ENCODE measurements at places on chromosomes 11 and 22.

GRCh38 chr22:28773461-28773867, 969 bp downstream of the CCDC117 start:
- DNase-seq: no peak

DNA sequence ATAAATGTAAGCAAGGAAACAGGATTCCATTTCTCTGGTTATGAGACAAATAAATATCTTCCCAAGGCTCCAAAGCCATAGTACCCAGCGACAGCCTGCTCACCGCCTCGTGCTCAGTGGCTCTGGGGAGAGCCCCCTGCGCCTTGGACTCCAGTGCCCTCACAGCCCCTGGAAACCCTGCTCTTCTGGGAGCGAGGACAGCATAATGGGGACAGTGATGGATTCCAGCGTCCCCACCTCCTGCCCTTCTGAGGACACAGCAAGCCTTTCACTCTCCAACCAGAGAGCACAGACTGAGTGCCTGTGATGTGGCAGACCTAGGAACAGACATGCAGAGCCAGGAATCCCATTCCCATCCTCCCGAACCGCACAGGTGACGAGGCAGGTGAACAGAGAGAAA, 660.8 kb downstream of the TBC1D22A start:
- DNase-seq: no peak

DNA sequence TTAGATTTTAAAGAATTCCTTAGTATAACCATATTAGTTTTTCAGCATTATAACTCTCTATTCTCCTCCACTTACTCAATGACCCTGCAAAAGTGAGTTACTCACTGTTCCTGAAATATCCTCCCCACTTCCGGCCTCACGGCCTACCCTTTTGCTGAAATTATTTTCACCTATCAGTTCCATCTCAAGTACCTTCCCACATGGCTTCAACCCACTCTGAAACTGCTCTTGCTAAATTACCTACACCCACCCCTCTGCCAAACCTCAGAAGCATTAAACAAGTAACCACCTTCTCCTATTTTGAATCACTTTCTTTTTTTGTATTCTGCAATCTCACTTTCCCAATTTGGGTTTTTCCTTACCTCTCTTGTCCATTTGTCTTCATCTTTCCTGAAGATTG, 37.7 kb downstream of the OR5P2 start:
- DNase-seq: no peak

GRCh38 chr22:44972363-44973083, 37.3 kb downstream of the PHF21B start:
- DNase-seq: no peak

- no peak for DNase-seq
Observed at GRCh38 chr11:121790430-121790829, 325.6 kb downstream of the BLID start.

DNA sequence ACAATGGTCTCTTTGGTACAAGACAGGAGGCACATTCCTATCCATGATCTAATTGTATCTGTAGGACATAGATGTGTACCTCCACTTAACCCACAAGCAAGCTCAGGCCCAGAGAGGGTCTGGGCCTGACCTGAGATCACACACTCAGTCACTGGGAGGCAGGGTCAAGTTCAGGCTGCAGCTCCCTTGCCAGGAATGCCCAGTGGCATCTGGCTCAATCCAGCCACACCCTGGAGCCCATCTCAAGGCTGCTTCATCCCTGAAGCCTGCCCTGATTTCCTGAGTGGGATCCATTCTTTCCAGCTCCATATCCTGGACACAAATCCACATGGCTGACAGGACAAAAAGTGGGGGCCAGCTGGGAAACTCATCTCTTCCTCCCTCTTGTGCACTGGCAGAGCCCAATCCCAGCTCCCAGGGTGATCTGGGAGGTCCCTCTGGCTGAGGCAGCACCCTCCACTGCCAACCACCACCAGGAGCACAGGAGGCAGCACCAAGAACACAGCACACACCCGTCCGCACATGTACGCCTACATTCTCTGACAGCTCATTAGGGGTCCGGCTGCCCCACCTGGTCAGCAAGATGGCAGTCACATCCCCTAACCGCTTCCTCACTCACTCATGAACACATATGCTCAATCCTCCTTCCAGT, 39.2 kb upstream of the KLHL35 start:
- no peak for DNase-seq

GRCh38 chr11:2511421-2512369, 66.9 kb downstream of the KCNQ1 start:
- DNase-seq: no peak

- DNase-seq: no peak
Observed at GRCh38 chr11:19499026-19499669, 213.5 kb upstream of the NAV2 start.

GRCh38 chr11:119484741-119485605, 62.0 kb upstream of the THY1 start:
- DNase-seq: no peak

DNA sequence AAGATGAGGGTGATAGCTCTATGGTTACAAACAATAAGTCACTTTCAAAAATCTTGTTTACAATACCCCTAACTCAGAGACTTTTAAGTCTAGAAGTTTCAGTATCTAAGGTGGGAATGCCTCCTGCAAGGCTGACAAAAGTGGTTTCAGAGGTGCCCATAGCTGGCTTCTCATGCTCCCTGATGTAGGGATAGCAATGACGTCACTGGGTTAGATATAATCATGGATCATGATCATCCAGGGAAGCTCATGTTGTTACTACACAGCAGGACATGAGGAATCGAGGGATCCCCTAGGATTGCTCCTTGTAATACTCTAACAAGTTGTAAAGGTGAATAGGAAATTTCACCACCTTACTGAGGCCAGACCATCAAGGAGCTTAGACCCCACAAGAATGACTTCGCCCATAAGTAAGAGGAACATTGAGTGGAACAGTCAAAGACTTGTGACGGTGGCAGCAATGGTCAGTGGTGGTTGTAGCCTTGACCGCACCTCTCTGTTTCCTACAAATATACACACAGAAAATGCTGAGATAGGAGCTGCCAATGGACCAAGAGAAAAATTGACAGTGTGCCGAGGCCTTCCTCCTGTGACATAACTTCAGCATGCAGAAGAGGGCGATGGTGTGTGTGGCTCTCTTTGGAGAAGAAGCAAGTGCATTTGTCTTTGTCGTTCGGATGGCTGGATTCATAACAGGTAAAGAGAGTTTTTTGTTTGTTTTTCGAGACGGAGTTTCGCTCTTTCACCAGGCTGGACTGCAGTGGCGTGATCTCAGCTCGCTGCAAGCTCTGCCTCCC, 15.6 kb downstream of the APOL4 start:
- no peak for DNase-seq

DNA sequence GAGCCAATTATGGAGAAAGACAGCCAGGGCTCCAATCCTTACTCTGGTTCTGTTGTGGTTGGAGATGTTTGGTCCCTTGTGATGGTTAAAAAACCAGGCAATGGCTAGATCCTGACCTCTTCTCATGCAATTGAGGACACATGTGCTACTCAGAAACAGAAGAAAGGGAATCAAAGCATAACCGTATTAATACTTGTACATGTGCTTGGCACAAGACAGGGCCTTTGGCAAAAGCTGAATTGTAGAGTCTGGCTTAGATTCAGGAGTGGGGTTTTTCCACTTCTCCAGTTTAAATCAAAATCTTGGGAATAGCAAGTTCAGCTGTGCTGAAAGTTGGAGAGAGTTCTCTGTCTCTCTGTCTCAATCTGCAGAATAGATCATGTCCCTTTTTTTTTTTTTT, 80.1 kb upstream of the E2F8 start:
- no peak for DNase-seq

- no peak for DNase-seq
Observed at GRCh38 chr11:134126217-134126822, 57.4 kb downstream of the JAM3 start.

GRCh38 chr22:39129746-39130145, 22.7 kb downstream of the CBX7 start:
- DNase-seq: no peak

DNA sequence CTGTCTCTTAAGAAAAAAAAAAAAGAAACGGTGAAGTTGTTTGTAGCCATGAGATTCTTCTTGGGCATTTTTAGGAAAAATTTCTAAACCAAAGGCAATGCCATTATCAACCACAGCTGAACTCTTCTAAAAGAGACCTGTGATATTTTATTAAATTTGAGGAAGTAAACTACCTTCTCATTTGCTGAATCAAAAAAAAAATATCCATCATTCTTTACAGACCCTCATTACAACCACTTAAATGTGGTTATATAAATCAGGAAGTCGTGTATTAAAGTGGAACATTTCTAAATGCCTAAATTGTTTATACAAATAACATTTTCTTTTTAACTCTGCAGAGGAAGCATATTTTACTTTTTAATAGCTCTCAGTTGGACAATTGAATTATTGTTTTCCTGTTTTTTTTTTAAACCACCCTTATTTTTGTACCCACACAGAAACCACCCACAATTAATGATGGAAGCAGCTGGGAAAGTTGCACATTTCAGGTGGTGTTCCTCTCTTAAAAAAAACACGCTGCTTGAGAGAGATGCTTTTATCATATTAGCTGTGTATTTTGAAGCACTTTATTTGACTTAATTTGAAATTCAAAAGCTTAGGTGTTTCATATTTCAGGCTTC, 91.2 kb downstream of the ARHGAP42 start:
- DNase-seq: no peak

GRCh38 chr11:64249563-64250414, 1.5 kb upstream of the PLCB3 start:
- no peak for DNase-seq

DNA sequence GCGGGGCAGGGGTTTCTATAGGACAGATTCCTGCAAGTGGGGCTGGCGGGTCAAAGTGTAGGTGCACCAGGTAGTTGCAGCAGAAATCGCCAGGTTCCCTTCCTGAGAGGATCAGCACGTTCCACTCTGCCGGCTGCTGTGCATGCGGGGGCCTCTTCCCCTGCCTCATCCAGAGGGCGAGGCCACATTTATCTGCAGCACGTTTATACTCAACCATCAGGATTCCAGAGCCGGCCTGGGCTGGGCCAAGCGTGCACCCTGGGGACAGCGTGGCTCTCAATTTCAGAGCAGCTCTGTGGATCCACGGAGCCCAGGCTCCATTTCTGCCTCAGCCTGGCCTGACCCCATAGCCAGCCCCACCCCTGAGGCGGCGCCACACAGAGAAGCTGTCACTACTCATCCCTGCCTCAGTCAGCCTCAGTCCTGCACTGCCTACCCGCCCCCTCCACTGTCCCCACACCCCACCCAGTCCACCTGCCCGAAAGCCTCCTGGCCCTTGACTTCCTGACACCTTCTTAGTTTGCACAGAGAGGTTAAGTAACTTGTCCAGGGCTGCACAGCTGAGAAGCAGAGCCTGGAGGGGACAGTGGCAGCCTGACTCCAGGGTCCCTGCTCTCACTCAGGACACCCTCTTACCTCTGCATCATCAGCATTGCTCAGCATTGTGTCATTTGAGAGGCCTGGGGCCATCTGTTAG, 45.9 kb upstream of the RTL6 start:
- DNase-seq: no peak

GRCh38 chr11:9143721-9144120, 52.3 kb upstream of the SCUBE2 start:
- DNase-seq: no peak

DNA sequence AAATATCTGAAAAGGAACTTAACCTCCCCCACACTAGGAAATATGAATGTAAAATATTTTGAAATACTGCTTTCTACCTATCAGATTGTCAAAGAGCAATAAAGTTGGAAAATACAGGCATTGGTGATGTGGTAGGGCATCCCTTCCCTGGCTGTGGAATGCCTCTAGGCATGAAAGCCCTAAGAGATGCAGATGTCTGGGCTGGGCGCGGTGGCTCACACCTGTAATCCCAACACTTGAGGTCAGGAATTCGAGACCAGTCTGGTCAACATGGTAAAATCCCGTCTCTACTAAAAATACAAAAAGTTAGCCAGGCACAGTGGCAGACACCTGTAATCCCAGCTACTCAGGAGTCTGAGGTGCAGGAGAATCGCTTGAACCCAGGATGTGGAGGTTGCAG, 22.0 kb downstream of the ARAP1 start:
- no peak for DNase-seq

DNA sequence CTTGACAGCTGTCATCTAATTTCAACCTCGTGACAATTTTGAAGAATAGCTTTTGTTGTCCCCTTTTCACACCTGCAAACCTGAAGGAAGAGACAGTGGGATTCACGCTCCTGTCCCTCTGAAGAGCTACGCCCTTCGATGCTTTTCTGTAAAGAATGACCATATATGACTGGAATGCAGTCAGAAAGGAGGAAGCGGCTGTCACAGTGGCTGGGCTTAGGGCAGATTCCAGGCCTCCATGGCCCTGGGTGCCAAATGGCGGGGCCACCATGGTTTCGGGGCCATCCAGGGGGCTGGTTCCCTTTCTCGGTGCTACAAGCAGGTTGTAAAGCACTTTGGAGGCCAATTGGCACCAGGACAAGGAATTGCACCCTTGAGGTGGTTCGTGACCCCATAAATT, 22.2 kb upstream of the FGF19 start:
- DNase-seq: no peak

DNA sequence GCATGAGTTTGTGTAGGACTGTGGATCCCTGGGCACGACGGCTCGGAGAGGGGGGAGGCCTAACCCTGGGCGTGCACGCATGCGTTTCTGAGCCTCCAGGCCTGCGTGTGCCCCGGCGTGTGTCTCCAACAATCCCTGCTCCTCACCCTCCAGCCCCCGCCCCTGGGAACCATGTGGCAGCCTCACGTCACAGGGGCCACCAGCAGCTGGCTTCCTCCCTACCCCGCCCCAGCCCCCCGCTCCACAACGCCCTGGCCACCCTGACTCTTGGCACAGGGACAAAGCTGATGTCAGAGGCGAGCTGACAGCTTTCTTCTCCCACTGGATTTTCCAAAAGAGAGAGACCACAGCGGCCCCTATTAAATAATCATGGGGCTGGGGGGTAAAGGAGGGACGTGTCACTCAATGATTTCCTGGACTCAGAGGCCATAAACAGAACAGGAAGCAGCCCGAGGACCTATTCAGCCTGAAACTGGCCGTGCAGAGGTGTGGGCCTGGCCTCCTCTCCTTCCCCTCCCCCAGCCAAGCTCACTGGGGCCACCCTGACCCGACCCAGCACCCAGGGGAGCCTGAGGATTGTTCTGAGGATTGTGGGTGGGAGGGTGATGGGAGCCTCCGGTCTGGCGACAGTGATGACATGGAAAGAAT, 6.8 kb upstream of the LIF start:
- no peak for DNase-seq
